GOT3 (cell line): ENCODE measurements at places on chromosomes 12 and 14.

- DNase-seq: no peak
Measured at GRCh38 chr12:120239776-120240494, 25.6 kb downstream of the PXN start.

- no peak for DNase-seq
Measured at GRCh38 chr12:32303174-32303549, 96.2 kb upstream of the FGD4 start.

DNA sequence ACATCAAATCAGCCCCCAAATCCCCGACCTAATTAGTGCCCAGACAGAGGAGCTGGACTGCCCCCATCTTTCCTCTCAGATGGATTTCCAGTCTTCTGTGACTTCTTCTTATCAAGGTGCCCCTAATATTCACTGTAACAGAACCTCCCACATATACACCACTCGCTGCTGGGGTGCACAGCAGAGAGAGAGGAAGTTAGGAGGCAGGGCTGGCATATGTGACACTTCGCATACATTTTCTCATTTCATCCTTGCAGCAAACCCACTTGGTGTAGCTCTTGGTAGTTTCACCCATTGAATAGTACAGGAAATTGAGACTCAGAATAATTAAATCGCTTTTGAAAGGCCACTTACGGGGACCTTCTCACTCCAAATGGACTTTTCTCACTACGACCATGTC, 56.5 kb upstream of the CCND2 start:
- DNase-seq: no peak

GRCh38 chr12:28374556-28374955, 184.3 kb downstream of the CCDC91 start:
- DNase-seq: no peak

DNA sequence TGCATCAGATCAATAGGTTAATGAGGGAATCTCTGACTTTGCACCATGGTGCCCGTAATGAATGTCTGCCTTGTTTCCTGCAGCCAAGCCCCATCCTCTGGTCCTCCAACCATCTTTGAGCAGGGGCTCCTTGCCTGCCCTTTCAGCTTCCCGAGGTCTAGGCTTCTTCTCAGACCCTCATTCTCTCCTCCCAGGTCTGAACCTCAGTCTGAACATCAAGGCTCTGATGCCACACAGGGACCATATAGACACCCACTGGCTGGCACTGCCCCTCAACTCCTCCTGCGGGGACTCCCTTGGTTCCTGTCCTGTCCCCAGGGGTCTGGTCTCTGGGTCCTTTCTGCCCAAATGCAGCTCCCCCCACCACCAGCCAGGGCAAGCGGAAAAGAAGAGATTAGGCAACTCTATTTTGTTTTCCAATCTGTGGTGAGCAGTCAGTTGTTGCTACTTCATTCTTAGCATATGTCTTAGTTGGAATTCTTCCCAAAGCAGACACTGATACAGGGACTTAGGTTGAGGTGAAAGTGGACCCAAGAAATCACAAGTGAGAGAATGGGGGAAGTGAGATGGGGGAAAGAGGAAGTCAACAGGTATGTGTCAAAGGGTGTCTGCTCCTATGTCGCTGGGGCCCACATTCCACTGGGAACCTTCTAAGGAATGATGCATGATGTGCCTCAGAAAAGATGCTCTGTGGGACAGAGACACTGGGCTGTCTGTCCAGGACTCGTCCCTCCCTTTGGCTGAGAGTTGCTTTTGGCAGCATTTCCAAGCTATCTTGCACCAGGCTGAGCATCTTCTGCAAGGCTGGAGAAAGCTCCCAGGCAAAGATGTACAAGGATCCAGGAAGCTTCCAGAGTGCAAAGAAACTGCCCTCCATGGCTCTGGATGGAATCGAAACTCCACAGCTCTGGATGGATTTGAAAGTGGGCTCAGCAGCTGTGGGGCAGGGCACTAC, 1096.5 kb upstream of the TMEM132C start:
- no peak for DNase-seq

DNA sequence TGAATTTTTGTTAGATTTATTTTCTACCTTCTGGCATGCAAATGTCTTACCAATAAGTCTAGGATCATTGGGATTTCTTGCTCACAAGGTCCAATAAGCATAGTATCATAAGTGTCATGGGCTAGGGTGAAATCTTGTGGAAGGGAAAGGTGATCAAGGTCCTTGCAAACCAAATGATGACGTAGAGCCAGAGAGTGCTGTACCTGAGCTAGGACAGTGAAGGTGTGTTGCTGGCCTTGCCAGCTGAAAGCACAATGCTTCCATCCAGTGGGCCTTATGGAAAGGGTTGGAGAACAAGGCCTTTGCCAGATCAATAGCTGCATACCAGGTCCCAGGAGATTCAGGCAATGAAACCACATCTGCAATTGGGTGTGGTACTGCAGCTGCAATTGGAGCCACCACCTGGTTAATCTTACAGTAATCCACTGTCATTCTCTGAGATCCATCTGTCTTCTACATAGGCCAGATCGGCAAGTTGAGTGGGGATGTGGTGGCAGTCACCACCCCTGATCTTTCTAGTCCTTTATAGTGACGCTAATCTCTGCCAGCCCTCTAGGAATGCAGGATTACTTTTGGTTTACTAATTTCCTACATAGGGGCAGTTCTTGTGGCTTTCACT, 208.9 kb upstream of the MYL2 start:
- no peak for DNase-seq

GRCh38 chr12:45411626-45412025, 195.7 kb downstream of the ANO6 start:
- DNase-seq: no peak

- DNase-seq: no peak
Measured at GRCh38 chr12:85796001-85796400, 40.2 kb downstream of the RASSF9 start.

- DNase-seq: no peak
Measured at GRCh38 chr14:48275301-48275700, 599.9 kb upstream of the MDGA2 start.

GRCh38 chr14:50087341-50088116, 28.8 kb downstream of the VCPKMT start:
- no peak for DNase-seq

DNA sequence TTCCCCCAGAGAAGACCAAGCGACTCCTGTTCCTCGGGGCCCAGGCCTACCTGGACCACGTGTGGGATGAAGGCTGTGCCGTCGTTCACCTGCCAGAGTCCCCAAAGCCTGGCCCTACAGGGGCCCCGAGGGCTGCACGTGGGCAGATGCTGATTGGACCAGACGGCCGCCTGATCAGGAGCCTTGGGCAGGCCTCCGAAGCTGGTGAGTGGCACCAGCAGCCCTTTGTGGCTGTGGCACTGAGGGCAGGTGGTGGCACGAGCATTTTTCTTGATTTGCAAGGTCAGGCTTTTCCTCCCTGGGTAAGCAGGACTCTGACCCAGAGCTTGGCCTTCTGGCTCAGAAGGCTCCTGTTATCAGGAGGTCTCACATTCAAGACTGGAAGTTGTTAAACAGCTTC, 2.7 kb downstream of the SIVA1 start:
- no peak for DNase-seq

GRCh38 chr12:45338272-45338671, 122.4 kb downstream of the ANO6 start:
- no peak for DNase-seq

GRCh38 chr12:113329022-113329790, 5.7 kb downstream of the SLC8B1 start:
- no peak for DNase-seq

- no peak for DNase-seq
Measured at GRCh38 chr12:121005346-121005815, 10.9 kb downstream of the C12orf43 start.

- no peak for DNase-seq
Measured at GRCh38 chr12:74598819-74599218, 61.2 kb downstream of the ATXN7L3B start.

GRCh38 chr12:75720812-75721641, 209.6 kb upstream of the KRR1 start:
- DNase-seq: no peak

DNA sequence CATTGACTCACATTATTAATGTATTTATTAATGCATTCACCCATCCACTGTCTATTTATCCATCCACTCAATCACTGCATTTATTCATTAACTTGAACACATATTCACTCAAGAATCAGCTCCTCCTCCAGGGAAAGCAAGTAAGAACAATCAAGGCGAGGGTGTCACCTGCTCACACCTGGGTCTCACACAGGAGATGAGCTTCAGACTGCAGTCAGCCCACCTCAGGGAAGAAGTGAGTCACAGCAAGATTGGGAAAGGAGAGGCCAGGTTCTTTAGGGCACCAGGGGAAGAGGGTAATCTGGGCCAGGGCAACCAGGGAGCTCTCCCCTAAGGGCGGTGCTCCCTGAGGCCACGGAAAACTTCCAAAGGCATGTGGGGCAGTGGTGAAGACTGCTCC, 367.3 kb downstream of the BCL11B start:
- DNase-seq: no peak

GRCh38 chr14:104206281-104206904, 68.0 kb downstream of the KIF26A start:
- DNase-seq: no peak

DNA sequence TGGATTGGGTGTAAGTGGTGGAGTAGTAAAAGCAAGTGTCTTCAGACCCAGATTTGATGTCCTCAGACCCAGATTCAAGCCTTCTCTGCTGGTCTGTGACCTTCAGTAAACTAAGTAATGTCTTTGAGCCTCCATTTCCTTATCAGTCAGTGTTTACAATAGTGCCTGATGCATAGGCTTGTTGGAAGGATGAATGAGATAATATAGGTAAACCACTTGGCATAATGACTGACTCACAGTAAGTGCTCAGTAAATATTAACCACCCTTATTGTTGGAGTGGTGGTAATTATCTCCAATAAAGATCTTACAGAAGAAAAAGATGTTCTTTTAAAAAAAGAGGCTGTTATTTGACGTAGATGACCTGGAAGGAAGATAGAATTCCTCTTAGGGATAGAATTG, 86.2 kb downstream of the IGF1 start:
- DNase-seq: no peak

GRCh38 chr12:56688846-56689109, 694 bp upstream of the PTGES3 start:
- DNase-seq: no peak

DNA sequence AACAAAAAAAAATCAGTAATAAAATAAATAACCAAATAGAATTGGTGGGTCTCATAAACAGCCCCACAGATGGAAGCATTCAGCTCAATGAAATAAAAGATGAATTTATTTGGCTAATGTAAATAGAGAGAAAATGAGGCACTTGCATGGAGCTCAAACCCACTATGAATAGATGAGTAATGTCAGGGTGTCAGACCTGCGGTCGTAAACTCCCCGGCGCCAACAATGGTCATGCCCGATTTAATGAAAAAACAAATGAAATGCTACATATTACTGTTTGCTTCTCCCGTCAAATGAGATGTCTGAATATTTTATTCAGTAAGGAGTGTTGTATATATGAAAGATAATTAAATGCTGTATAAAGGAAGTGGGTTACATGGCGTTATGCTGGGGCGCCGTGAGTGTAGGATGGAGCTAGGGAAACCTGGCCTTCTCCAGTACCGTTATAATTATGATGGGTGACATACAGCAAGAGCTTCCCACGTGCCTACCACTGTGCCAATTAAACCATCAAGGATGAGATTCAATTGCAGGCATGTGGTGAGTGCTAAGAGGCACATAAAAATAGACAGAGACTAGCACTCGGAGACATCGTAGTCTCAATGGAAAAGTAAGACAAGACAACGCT, 648.1 kb downstream of the BCL11B start:
- no peak for DNase-seq

DNA sequence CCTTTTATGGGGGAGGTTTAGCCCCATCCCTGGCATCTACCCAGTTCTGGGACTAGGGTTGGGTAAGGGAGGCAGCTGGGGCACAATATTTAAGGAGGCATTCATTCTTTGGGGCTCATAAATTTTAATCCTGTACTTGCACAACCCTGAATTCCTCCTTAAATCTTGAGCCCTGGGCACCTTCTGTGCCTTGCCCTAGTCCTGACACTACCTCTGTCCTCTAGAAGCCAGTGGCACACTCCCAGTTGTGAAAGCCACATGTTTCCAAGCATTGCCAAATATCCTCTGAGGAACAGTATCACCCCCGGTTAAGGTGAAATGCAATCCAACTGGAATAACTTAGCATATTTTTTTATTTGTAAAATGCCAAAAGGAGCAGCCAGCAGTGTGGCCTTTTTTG, 36.6 kb downstream of the SLC16A7 start:
- DNase-seq: no peak

DNA sequence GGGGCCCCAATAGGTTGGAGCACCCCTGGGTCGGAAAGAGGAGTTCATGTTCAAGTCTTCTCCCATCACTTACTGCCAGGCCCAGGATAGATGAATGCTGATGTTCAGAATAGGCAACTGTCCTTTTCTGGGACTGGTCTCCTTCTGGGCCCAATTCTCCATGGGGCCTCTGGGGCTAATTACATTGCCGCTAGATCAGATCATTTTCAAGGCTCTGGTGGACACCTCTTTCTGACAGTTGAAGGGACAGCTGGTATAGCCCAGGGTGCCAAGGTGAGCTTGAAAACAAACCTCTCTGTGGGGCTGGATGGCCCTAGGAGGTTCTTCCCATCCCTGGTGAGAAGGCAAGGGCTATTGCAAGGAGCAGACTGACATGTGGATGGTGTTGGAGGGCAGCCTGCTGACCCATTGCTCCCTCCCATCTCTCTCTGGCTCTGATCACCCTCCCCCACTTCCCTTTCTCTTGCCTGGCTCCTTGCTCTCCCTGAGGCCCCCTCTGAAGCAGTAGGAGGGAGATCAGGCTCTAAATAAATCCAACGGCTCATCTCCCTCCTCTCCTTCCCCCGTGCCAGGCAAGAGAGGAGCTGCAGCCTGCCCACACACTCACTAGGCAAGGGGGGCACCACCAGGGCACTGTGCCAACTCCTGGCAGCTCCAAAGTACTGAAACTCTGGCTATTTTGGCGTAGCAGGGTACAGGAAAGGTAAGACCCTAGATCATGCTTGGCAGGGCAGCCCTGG, 1.9 kb downstream of the CACNB3 start:
- DNase-seq: no peak

DNA sequence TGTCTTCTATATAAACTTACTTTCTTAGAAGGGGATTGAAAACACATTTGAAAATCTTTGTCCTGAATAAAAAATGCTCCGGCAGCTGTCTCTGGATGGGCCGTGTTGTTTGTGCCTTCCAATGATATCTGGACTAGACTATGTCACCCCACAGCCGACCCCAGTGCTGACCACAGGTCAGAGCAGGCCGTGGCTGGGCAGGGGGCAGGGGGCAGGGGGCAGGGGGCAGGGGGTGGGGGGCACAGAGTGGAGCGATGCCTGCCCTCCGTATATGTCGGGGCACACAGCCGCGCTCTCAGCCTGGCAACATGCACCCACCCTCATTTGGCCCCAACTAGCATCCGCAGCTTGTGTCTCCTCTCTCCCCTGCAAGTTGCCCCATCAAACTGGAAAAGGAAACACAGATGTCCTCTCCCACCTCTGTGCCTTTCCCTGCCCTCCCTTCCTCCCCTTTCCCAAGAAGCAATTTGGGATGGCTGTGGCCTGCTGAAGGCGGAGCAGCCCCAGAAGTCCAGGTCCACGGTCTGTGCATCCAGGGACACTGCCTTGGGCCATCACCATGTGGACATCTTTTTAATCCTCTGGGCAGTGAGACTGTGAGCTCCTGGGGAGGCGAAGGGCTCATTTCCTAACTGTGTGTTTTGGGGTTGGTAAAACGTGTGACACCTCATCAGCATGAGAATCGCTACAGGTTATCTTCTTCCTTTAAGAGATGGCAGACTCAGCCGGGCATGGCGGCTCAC, 295.7 kb upstream of the RTL1 start:
- DNase-seq: no peak
